Head of caudate nucleus (tissue), 42 donors: ENCODE measurements at places on chromosomes 6 and 20.

DNA sequence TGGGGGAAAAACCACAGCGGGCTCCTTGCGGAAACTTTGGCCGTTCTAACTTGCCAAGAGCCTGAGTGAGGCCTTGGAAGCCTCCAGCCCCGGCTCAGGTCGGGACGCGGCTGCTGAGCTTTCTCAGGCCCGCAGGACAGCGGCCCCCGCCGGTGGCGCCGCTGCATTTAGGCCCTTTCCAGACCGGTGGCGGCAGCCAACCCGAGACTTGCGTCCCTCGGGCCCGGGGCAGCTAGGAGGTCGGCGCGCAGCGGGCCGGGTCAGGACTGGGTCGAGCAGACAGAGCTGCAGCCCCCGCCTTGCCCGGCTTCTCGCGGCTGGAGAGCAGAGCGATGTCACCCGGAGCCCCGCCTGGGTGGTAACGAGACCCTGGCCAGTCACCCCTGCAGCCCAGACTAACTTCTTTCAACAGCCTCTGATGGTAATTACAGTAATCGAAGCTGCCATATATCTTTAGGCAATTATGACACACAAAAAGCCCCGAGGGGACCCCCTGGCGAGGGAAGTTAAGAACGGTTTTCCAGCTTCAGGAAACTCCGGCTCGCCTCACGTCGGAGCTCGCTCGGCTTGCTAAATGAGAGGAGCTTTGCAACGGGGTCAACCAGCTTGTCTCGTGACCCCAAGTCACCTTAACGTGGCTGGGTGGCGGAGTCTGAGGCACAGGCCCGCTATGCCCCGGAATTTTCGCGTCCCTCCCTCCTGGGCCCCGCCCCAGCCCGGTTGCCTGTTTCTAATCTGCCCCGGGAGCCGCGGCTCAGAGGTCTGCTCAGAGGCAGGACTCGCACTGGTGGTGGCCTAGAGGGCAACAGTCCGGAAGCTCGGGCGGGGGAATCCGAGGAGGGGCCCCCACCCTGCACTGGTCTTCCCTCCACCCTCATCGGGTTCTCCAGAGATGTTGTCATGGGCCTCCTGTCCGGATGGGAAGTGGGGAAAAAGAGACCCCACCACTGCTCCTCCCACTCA lies 3.0 kb downstream of the NR2E1 start:
- peak; percentile 22 for DNase-seq

GRCh38 chr6:131638013-131638412 lies 911 bp downstream of the ENPP3 start:
- no peak for DNase-seq

DNA sequence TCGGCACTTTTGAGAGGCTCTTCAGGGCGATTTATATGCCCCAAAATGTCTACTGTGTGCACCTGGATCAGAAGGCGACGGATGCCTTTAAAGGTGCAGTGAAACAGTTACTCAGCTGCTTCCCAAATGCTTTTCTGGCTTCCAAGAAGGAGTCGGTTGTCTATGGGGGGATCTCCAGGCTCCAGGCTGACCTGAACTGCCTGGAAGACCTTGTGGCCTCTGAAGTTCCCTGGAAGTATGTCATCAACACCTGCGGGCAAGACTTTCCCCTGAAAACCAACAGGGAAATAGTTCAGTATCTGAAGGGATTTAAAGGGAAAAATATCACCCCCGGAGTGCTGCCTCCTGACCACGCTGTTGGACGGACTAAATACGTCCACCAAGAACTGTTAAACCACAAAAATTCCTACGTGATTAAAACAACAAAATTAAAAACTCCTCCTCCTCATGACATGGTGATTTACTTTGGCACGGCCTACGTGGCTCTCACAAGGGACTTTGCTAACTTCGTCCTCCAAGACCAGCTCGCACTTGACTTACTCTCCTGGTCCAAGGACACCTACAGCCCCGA lies 8.2 kb downstream of the GCNT2 start:
- no peak for DNase-seq

DNA sequence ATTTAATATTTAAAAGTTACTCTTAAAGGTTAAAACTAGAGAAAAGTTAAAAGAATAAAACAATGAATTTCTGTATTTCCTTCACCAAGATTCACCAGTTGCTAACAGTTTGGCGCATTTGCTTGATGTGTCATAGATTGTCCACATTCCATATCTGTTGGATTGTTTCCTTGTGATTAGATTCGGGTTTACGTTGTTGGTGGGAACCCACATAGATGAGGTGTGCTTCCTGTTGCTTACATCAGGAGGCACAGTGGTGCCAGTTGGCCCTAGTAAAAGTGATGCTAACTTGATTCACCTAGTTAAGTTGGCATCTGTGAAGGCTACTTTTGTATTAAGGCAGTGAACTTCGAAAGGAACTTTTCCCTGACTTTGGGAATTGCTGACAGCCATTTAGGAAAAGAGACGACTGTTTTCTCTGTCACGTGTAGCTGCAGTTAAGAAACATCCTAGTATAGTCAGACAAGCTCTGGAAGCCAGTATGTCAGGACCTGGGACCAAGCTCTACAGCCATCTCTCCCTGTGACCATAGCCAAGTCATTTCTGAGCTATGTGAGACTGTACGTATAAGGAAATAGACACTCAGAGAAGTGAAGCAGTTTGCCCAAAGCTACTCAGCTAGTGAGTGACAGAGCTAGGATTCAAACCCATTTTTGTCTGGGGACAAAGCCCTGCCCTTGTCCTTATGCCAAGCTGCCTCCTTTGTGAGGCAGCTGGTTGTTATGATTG lies 49.0 kb downstream of the PPARD start:
- DNase-seq: no peak

DNA sequence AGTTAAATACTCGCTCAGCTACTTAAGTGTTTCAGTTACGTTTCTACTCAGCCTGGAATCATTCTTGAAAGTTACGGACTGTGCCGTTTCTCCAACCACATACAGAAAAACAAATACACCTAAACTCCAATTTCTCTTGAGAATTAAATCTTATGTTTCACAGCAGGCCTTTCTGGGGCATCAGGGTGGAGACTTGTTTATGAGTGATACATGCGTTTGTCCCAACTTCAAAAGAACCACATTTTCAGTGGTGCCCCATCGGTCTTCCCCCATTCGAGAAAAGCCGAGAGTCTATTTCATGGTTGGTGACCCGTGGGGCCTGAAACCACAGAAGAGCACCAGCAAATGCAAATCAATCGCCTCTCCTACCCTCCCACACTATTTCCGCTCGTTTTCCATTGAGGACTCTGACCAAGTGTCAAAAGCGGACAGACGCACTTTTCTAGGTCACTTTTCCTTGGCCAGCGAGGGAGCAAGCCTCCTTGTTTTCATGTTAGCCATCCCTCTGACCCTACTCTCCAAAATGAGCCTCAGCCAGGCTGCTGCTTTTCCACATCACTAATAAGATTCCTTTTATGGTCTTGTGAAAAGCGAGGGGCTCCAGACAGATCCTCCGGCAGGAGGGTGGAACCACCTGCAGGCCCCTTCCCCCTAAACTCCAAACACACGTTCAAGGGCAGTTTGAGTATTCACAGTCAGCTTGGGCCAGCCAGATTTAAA lies 3.1 kb downstream of the JAG1 start:
- no peak for DNase-seq

- DNase-seq: no peak
Measured at GRCh38 chr20:57536771-57537724, 12.1 kb upstream of the CTCFL start.

GRCh38 chr6:41608443-41609151 lies 29.7 kb upstream of the MDFI start:
- DNase-seq: no peak

- no peak for DNase-seq
Measured at GRCh38 chr6:159890201-159890600, 587 bp upstream of the MAS1 start.

GRCh38 chr20:60046011-60046413 lies 87.8 kb downstream of the CDH26 start:
- no peak for DNase-seq
